ENCODE measurements at places on chromosomes 11 and 22.

DNA sequence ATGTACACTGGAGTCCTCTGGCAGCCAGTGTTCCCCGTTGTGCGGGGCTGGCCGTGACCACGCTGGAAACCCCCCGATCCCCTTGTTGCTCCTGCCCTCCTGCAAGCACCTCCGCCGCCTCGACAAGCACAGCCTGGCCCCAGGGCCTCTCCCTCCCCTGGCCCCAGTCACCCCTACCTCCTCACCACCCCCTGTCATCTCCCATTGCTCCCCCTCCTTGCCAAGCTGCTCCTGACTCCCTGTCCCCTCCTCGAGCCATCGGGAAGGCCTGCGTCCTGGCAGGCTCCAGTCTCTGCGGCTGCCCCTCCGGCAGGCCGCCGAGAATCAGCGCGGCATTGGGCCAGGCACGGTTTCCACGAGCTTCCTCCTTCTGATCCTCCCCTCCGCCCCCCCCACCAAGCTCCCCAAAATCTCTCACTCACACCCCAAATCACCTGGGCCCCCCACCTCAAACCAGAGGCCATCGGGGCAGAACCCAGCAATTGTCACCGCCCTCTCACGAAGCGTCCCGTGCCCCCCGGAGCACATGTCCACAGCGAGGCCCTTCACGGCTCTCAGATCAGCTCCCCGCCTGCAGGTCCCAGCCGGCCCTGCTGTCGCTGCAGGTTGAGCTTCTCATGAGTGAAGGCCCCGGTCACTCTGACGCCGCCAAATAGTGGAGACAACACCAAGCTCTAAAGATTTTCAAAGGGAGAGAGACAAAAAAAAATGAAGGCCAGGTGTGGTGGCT, 5.7 kb upstream of the LSP1 start:
- no peak for DNase-seq

- no peak for DNase-seq
Measured at GRCh38 chr22:50581031-50581949, 1.4 kb downstream of the CHKB start.

DNA sequence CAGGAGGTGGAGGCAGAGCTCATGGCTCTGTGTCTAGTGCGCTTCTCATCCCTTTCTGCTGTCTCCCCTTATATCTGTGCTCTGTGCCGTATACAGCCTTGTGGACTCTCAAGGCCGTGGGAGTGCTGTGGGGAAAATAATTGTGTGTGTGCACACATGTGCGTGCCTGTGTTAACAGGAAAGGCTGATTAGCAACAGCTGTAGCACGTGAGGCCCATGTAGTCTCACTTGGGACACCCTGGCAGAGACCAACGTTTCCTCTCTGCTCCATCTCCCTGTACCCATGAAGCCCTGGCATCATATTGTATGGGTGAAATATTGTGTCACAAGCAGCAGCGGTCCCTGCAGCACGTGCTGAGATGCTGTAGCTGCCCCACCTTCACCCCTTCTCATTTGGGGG, 109.3 kb downstream of the LRRC32 start:
- DNase-seq, result no peak

DNA sequence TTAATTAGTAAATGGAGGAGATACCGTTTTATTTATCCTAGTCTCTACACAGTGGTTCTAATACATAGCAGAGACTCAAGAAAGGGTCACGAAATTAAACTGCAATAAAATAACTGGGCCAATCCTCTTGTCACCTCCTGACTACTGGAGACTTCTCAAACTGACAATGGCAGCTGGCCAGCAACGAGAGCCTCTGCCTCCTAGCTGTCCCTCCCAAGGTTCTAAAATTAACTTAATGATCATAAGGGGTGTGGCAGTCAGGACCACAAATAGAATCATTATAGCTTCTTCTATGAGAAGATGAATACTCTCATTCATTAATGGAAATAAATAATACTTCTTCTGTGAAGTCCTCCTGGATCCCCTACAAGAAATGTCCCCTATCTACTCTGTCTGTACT, 63.8 kb upstream of the APOA1 start:
- no peak for DNase-seq

- DNase-seq, result no peak
Measured at GRCh38 chr22:25749420-25750169, 7.6 kb downstream of the MYO18B start.

DNA sequence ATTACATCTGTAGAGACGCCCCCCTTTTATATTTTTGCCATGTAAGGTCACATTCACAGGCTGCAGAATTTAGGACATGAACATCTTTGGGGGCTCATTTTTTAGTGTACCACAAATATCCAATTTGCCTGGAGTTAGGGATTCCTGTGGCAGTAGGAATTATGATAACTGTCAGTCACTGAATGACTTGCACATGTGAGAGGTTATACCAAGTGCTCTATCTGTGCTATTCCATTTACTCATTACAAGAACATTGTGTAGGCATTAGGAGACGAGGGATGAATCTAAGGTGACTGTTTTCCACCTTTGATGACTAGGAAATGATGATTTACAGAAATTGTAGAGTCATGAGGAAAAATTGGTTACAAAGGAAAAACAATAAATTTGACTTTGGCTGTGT, 79.3 kb downstream of the LIF start:
- DNase-seq, result no peak

DNA sequence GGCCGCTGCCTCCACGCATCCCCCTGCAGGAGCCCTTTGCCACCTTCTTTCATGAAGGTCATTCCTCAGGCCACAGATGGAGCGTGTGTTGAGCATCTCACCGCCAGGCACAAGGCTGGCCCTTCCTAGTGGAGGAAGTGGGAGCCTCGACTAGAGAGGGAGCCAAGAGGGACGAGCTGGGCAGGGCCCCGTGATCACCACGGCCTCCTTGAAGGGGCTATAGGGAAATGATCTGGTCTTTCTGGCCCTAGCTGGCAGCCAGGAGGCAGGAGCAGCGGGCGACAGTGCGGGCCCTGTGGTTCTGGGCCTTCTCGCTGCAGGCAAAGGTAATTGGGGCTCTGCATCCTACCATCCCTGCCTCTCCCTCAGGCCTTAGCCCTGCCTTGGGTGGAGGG, 49.1 kb downstream of the PISD start:
- DNase-seq, result no peak

GRCh38 chr11:75767228-75767572, 1.4 kb upstream of the DGAT2 start:
- no peak for DNase-seq

GRCh38 chr11:113562576-113562975, 87.4 kb upstream of the DRD2 start:
- DNase-seq, result no peak

DNA sequence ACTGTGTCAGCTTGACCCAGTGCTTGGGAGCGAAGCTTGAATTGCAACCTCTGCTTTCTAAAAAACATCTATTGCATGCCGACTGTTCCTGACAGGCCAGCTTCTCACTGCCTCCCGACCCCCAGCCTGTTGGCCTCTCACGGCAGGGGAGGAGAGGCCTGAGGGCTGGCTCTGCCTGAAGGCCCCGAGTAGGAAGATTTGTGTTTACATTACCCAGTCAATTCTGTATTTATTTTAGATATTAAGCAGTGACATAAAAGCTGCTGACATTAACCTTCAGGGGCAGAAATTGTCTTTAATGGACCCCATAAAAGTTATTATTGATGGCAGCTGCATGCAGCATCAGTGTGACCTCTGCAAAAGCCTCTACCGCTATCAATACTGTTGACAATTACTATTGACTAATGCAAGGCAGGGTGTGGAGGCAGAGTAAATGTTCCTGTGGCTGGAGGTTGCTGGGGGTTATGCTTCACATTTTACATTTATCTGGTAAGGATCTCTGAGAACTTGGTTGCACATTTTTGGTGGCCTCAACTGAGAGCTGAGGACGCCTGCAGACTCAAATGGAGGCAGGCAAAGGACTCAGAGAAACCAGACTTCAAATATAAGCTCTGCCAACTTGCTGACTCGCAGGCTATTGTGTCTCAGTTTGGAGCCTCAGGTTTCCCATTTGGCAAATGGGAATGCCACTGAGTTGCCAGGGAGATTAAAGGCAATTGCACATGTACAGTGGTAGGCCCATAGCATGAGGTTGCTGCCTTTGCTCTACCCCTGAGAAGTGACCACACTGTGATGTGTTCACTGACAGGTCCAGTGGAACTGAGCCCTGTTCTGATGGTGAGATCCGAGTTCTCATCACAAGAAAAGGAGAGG, 380.5 kb downstream of the TENM4 start:
- no peak for DNase-seq

- DNase-seq, result no peak
Measured at GRCh38 chr22:26127126-26127525, 42.1 kb upstream of the SEZ6L start.

DNA sequence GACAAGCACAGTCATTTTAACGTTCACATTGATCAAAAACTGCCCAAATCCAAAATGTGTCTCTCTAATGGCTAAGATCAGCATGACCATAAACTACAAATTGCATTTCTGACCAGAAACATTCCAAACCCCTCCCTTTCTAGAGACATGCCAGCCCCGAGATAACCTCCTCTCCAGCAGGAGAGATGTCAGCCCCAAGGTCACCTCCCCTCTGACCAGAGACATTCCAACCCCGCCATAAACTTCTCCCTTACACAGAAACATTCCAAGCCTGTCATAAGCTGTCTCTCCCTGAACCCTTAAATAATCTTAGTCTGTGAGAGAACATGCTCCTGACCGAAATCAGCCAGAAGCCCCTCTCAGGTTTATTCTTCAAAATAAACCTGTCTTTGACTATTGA, 6.6 kb upstream of the EXT2 start:
- DNase-seq, result no peak

- DNase-seq, result no peak
Measured at GRCh38 chr22:48223488-48224190, 1461.2 kb downstream of the TBC1D22A start.

GRCh38 chr11:10806206-10806605, 2.5 kb downstream of the EIF4G2 start:
- no peak for DNase-seq

- no peak for DNase-seq
Measured at GRCh38 chr11:133243832-133244231, 288.5 kb downstream of the OPCML start.

- no peak for DNase-seq
Measured at GRCh38 chr22:39284983-39285382, 34.4 kb downstream of the RPL3 start.

GRCh38 chr22:19664951-19665783, 49.1 kb upstream of the SEPTIN5 start:
- DNase-seq, result no peak

DNA sequence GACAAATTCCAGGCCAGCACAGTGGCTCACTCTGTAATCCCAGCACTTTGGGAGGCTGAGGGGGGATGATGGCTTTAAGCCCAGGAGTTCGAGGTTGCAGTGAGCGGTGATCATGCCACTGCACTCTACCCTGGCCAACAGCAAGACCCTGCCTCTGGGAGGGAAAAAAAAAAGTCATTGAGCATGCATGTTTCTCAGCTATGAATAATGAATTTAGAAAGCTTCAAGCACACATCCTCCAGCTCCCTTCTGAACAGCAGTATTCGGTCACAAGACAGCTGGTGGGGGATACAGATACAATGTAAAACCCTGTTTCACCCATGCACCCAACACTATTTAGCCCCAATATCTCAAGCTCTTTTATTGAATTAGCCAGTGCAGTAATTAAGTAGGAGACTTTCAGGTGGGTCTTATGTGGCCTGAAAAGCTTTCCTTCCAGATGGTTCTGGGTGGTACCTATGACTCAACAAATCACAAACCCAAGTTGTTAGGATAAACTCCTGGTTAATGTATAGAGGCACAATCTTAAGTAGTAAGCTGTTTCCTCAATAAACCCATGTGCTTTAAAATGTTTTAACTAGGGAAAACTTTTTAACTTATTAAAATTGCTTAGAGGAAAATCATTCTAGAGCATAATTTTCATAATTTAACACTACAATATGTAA, 13.4 kb downstream of the PRDM10 start:
- DNase-seq, result no peak

DNA sequence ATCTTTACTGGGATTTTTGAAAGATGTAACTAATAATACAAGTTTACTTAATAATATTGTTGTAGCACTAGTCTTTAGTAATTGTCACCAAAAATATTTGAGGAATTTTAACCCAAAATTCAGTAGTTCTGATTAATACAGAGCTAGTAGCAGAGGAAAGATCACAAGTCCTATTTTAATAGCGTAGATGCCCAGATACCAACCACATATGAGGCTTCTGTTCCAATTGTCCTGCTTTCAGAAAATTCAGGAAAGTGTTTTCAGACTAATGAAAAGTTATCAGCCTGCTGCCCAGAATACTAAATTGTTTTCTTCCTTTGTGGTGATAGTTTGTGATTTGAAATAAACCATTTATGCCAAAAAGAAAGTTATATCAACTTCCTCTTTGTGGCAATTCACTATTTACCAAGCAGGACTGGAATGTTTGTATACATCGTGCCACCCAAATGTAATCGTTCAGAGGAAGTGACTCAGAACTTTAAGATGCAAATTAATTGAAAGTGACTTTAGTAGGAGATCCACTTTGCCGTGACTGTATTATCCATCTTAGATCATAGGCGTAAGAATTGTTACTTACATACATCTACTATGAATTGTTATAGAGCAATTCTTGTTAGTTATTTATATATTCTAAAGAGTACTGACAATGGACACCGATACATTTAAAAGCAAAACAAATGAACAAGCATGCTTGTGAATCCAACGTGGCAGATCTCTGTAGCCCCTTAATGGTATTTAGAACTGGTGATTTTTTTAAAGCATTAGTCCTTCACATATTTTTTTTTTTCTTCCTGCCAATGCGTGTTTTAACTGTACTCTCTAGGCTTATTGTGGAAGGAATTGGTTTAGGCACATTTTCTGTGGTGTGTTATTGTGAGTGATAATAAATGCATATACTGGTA, 231.0 kb downstream of the DDX10 start:
- no peak for DNase-seq

GRCh38 chr11:84396521-84396920, 1110.4 kb upstream of the CCDC90B start:
- no peak for DNase-seq

- DNase-seq, result no peak
Measured at GRCh38 chr11:121894581-121894980, 221.4 kb downstream of the BLID start.

- no peak for DNase-seq
Measured at GRCh38 chr11:117833401-117833891, 8.9 kb upstream of the FXYD2 start.

- DNase-seq, result no peak
Measured at GRCh38 chr11:44308923-44309477, 939 bp downstream of the ALX4 start.

GRCh38 chr22:35454416-35455054, 54.6 kb downstream of the MCM5 start:
- DNase-seq, result no peak

DNA sequence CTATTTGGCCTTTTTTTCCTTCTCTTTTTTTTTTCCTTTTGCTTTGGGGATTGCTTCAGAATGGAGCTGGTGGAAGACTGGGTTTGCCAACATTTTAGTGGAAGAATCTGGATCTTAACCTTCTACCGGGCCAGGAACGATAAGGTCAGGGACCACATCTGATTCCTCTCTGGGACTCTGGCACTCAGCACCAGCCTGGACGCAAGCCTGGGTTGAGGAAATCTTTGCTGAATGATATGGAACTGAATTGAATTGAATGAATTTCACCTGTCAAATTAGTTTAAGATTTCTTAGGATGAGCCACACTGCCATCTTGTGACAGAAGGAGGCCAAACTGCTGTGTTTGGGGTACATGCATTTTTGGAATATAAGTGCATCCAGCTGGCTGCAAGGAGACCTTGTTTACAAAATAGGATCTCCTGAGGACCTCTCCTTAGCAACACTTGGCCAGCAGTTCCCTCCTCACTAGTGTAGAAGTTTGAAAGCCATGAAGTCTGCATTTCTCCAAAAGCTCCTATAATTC, 30.4 kb downstream of the TPBGL start:
- no peak for DNase-seq

GRCh38 chr11:61685617-61685967, 5.4 kb downstream of the DAGLA start:
- DNase-seq, result no peak

Measured in mesothelial cell of epicardium (in vitro differentiated cells).